ENCODE measurements at places on chromosomes 7 and 10. TPM values are rescaled to one million over a fixed set of nuclear protein-coding genes. Genes with fewer than 3 reads are reported as not detected.

DNA sequence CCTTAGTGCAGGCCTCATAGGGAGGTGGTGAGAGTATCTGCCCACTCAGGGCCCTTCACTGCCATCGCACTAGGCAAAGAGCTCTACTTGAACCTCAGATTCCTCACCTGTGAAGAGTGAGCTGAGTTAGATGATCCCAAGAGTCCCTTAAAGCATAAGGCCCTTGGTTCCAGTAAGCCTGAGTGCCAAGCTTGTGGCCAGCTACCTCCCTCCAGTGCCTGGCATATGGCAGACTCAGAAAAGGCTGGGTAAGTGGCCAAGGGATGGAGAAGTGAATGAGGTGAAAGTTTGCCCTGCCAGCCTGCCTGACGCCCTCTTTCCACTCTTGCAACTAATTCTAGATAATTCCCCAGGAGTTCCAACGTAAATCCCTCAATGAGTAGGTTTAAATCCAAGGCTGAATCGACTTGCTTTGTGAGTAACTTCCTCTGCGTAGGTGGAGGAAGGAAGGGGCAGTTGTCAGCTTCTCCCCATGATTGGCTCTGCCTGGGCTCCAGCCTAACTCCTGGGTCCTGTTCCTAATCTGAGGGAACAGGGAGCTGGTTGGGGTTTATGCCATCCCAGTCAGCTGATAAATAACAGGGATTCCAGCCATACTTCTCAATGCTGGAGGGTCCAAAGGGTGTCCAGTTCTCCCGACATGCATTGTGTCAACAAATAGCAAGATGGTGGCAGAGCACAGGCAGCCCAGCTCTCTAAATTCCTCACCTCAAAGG is 14.2 kb downstream of the DUSP5 start:
- DNase-seq = no peak
- no peaks in the 10 kb centered on the region for H3K27me3 ChIP-seq
- H3K4me1 ChIP-seq = peaks cover 8% of the 10 kb centered on the region
- no peak overlapping the region for H3K4me3 ChIP-seq
- H3K36me3 ChIP-seq = no peaks in the 10 kb centered on the region

- peak overlapping the region; percentile 90 for H3K27ac ChIP-seq
- peak; percentile 69 for DNase-seq
- H3K27me3 ChIP-seq = no peaks in the 10 kb centered on the region
- peak overlapping the region; percentile 26 for H3K4me3 ChIP-seq
- H3K36me3 ChIP-seq = peaks cover 19% of the 10 kb centered on the region
- H3K4me1 ChIP-seq = peaks cover 85% of the 10 kb centered on the region
These were observed 49.4 kb downstream of the NOD1 start for GRCh38 chr7:30429156-30429530.

DNA sequence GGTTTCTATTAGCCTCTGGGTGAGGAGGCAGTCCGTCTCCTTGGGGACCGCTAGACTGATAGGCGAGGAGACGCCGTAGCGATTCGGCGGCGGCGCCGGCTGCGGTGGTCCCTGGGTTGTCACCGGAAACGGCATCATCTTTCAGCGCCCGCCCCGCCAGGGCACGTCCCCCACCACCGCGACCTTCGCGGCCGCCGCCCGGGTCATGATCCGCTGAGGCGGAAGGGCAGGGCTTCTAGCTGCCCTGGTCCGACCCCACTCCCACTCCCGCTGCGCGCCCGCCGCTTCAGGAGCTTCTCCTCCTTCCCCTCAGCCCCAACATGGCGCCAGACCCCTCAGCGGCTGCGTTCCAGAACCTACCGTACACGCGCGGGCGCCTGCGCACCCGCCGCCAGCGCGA is at the start of gene PAPOLB:
PAPOLB (minus strand) TSS at position 358 of the 400 bp plus-strand sequence; CDS start at position 138, 220 bp downstream.
- no peak within 1 kb of the TSS for H3K27ac ChIP-seq
- H3K27me3 ChIP-seq = peaks cover 33% of the 10 kb centered on the region
- H3K4me1 ChIP-seq = peaks cover 5% of the 10 kb centered on the region
- no peak for DNase-seq

GRCh38 chr10:57624066-57624465 is 643.6 kb downstream of the IPMK start:
- no peak for DNase-seq
- H3K36me3 ChIP-seq = no peaks in the 10 kb centered on the region
- no peaks in the 10 kb centered on the region for H3K4me1 ChIP-seq

GRCh38 chr7:199483-200249 is 7.3 kb downstream of the FAM20C start:
- no peak for DNase-seq
- no peak overlapping the region for H3K4me3 ChIP-seq
- peaks cover 62% of the 10 kb centered on the region for H3K36me3 ChIP-seq

DNA sequence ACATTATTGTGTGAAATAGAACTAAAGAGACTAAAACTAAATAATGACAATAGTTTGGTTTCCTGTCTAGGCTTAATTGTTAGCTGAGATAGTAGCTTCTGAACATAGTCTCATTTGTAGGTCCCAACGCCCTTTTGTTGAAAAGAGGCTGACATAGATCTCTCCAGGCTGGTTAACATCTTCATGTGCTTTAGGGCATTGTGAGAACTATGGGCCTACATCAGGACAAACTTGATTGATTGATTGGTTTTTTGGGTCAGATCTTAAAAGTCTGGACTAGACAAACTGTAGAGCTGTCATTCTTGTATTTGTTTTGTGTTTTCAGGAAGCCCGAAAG is 869 bp downstream of the CHCHD1 start:
- H3K4me1 ChIP-seq = peaks cover 40% of the 10 kb centered on the region
- no peaks in the 10 kb centered on the region for H3K27me3 ChIP-seq
- DNase-seq = no peak
- peaks cover 11% of the 10 kb centered on the region for H3K36me3 ChIP-seq

- DNase-seq = no peak
- no peaks in the 10 kb centered on the region for H3K4me1 ChIP-seq
- no peaks in the 10 kb centered on the region for H3K36me3 ChIP-seq
These were observed 59.7 kb upstream of the TBX20 start for GRCh38 chr7:35313575-35313974.

GRCh38 chr7:67809586-67809985 is 813.0 kb downstream of the TYW1 start:
- no peak for DNase-seq
- H3K27me3 ChIP-seq = no peaks in the 10 kb centered on the region
- H3K27ac ChIP-seq = no peak overlapping the region

- no peak for DNase-seq
- no peak overlapping the region for H3K4me3 ChIP-seq
- peaks cover 2% of the 10 kb centered on the region for H3K27me3 ChIP-seq
- no peaks in the 10 kb centered on the region for H3K36me3 ChIP-seq
- H3K27ac ChIP-seq = no peak overlapping the region
- H3K4me1 ChIP-seq = no peaks in the 10 kb centered on the region
These were observed 138.8 kb upstream of the TCERG1L start for GRCh38 chr10:131450216-131450765.

DNA sequence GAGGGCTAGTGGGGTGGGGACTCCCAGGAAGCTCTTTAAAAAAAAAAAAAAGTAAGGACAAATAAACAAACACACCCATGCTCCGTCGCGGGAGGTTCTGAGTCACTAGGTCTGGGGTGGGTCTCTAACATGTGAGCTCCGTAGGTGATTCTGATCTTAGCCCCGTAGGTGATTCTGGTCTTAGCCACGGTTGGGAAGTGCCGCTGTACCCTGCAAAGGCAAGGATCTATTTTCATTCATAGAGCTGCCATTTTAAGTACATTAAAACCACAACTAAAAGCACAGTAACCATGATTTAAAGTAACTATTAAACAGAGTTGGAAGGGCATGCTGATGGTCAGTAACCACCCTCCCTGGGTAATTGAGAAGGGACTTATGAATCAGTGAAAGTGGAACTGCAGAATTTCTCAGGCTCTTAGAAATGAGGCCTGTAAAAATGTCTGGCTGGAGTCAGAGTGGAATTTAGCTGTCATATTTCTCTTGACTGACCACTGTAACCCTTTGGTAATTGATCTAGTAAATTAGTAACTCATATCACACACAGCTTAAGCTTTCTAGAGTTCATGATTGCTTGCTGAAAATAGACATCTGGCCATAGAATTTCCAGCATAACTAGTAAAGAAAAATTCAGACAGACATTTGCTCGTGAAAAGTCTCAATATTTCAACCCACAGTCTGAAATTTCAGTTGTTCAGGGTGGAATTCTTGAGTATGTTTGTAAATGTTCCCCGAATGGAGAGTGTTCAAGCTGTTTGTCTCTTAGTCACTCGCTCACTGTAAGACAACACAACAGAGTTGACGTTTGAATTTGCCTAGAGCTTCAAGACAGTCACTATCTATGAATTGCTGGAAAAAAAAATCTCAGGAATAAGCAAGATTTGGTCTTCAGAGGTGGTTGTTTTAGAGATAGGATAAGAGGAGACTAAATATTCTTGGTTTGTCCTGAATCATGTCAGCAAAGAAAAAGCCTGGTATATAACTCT is 34.2 kb upstream of the TCF7L2 start:
- no peak overlapping the region for H3K27ac ChIP-seq
- no peaks in the 10 kb centered on the region for H3K36me3 ChIP-seq
- no peaks in the 10 kb centered on the region for H3K27me3 ChIP-seq
- DNase-seq = no peak
- H3K4me1 ChIP-seq = peaks cover 10% of the 10 kb centered on the region
- H3K4me3 ChIP-seq = no peak overlapping the region

DNA sequence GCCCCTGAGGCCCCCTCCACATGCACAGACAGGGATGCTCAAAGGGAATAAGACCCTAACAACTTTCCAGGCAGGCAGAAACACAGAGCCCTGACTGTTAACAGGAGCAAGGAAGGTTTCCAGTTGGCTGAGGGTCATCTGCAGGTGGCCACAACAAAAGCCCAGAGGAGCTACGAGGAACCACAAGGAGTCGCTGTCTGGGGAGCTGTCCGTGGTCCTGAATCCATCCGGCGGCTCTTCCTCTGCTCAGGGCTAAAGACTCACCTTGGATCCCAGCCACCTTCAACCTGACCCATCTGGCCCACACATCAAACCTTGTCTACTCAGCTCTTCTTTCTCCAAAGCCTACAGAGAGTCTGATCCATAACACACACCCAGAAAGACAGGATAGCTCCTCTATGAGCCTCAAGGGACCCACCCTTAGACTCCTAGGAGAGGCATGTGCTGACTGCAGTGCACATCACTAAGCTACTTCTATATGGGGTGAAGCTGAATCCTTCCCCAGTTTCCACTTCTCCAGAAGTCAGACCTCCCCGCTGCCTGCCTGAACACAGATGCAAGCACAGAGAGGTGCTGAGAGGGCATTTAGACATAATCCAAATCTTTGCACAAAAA is 104.0 kb downstream of the SLIT1 start:
- peak; percentile 41 for DNase-seq
- H3K4me3 ChIP-seq = no peak overlapping the region
- H3K27ac ChIP-seq = no peak overlapping the region
- no peaks in the 10 kb centered on the region for H3K4me1 ChIP-seq

- H3K4me3 ChIP-seq = no peak overlapping the region
- DNase-seq = no peak
- no peaks in the 10 kb centered on the region for H3K36me3 ChIP-seq
These were observed 67.9 kb downstream of the ADD3 start for GRCh38 chr10:110075686-110076085.

DNA sequence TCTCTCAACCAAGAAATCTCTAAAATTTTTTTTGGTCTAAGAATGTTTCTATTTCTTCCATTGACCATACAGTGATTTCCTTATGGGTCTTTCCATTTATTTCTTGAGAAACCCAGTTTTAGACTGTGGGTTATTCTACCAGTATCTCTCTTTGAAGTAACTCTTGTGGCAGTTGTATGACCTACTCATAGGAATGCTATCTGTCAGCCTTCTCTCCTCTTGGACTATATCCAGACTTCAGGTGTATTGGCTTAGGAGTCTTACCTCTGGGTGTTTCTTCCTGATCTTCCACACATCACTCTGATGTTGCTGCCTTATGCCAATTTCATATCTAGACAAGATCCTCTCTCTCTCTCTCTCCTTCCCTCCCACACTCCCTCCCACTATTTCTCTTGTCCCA is 178.1 kb downstream of the BMPER start:
- H3K27me3 ChIP-seq = no peaks in the 10 kb centered on the region
- H3K4me3 ChIP-seq = no peak overlapping the region
- H3K36me3 ChIP-seq = no peaks in the 10 kb centered on the region
- DNase-seq = no peak
- H3K4me1 ChIP-seq = no peaks in the 10 kb centered on the region
- H3K27ac ChIP-seq = no peak overlapping the region

DNA sequence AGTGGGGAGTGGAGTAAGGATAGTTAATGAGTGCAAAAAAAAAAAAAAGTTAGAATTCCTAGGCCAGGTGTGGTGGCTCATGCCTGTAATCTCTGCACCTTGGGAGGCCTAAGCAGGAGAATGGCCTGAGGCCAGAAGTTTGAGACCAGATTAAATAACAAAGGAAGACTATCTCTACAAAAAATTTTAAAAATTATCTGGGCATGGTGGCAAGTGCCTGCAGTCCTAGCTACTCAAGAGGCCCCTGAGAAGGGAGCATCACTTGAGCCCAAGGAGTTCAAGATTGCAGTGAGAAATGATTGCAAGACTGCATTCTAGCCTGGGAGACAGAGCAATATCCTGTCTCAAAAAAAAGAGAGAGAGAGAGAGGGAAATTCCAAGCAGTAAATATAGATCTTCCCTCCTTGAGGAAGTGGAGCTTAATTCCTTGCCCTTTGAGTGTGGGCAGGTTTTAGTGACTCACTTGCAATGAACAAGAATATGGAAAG is 19.5 kb upstream of the CSTF2T start:
- no peak for DNase-seq
- H3K27ac ChIP-seq = no peak overlapping the region
- H3K36me3 ChIP-seq = no peaks in the 10 kb centered on the region
- H3K4me1 ChIP-seq = no peaks in the 10 kb centered on the region
- no peaks in the 10 kb centered on the region for H3K27me3 ChIP-seq

CALCR gene
- not detected for polyA plus RNA-seq

SPDYE6 gene
- 0.29 TPM for polyA plus RNA-seq

ABCF2 gene
- polyA plus RNA-seq = 22.0 TPM
